Fibroblast of skin of back (primary cell): ENCODE measurements at places on chromosomes 6 and 20.
A peak's percentile ranks its signal among the peaks of the same experiment; 100 is the strongest.

- no peak for DNase-seq
These were observed 273.6 kb downstream of the PACRG start for GRCh38 chr6:163001330-163001729.

DNA sequence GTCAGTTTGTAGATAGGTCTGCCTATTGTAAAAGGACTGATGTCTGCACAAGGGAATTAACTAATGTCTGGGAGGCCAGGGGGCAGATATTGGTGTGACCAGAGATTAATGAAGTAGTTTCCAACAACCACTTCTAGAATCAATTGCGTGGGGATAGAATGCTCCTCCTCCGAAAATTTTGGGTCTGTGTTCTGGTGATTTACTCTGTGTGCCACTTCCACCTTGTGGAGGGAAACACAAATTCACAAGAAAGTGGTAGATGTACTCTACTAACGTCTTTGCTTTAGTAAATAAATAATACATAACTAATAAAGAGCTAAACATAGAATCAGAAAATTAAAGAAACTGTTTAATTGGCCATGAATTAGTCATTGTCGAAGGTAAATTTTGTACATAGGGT lies 25.5 kb downstream of the TMEM14A start:
- no peak for DNase-seq

DNA sequence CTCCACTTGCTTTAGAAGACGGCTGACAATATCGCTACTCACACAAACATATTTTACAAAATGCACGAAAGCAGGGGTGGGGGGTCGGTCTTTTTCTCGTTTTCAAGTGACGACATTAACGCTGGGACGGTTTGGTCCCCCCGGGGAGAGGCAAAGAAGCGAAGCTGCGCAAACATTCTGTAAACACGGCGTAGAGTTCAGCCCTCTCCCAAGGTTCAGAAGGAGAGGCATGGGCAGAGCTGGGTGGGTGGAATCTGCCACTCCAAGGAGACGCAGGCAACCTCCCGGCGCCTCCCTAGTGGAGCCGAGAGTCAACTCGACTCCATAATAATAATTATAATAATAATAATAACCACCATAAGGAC lies 2.4 kb downstream of the NKX2-2 start:
- DNase-seq: no peak

GRCh38 chr6:159979136-159979874 lies 10.4 kb downstream of the IGF2R start:
- DNase-seq: peak; percentile 67

- DNase-seq: peak; percentile 7
These were observed 126.7 kb downstream of the UNC5CL start for GRCh38 chr6:40912158-40912946.

DNA sequence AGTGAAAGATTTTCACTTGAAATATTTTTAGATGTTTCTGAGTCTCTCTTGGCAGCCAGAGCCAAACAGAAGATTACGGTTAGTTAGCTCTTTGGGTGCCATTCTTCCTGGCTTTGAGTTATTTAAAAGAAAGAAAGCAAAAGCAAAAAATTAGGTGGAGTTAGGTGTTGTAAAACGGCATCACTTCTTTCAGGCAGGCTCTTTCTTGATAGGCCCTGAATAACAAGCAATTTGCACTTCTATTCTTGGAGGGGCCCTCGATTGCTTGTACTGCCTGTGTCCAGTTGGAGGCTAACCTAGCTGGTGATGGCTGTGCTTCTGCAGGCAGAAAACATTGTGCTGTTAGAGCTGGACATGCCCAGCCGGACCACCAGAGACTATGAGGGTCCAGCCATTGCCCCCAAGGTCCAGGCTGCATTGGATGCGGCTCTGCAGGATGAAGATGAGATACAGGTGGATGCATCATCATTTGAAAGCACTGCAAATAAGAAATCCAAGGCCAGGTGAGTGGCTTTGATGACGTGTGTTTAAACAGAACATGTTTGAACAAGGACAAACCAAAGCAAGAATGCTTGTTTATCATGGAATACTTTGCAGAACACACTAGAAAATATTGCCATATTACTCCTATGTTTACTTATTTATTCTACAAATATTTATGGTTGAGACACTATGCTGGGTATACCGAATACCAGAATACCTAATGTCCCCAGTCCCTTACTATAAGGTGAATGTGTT lies 28.1 kb upstream of the ASXL1 start:
- DNase-seq: no peak

DNA sequence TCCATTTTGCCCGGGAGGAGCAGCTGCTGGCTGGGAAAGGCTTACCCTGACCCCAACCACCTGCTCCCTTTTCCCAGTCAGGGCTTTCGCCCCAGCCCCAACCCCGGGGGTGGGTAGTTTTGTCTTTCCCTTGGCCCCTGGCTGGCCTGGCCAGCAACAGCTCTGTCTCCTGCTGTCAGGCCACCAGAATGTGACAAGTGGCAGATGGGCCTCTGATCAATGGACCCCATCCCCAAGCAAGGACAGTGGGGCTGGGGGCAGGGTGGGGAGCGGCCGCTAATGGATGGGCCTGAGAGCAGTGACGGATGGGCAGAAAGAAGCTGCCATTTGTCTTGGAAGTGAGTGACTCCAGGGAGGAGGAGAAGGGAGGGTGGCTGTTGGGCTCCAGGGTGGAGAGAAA lies 121.6 kb downstream of the DHX35 start:
- DNase-seq: no peak

DNA sequence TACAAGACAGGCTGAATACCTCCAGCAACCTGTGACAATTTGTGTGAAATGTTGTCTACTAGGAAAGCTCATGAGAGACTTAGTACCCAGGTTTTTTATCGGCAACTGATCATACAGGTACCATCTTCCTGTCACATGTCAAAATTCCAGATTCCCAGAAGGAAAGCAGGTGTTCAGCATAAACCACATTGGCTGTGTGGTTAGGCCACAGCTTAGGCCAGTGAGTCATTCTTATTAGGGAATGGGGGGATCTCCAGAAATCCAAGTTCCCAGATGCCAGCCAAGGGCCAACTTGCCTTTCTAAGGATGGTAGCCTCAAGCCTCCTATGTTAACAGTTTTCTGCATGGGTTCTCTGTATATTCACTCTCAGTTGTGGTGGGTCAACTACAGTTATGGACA lies 65.9 kb downstream of the FAM184A start:
- DNase-seq: no peak

- DNase-seq: no peak
These were observed 15.2 kb downstream of the PRND start for GRCh38 chr20:4736875-4737274.

GRCh38 chr6:98843271-98844243 lies 9.2 kb downstream of the POU3F2 start:
- DNase-seq: no peak

DNA sequence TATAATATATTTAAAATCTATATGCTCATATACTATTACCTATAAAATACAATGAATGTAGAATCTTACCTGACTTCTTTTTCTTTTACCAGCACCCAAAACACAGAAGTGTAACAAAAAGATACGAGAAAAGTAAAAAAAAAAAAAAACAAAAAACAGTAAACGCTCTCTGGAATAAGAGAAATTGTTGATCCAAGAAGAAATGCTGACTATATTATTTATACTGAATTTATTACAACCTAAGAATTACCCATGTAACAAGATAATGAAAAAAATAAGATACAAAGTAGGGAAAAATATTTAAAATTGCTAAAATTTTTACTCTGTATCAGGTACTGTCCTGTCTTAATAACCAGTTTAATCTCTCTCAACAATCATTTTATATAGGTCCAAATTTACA lies 787.9 kb upstream of the MAN1A1 start:
- DNase-seq: no peak

DNA sequence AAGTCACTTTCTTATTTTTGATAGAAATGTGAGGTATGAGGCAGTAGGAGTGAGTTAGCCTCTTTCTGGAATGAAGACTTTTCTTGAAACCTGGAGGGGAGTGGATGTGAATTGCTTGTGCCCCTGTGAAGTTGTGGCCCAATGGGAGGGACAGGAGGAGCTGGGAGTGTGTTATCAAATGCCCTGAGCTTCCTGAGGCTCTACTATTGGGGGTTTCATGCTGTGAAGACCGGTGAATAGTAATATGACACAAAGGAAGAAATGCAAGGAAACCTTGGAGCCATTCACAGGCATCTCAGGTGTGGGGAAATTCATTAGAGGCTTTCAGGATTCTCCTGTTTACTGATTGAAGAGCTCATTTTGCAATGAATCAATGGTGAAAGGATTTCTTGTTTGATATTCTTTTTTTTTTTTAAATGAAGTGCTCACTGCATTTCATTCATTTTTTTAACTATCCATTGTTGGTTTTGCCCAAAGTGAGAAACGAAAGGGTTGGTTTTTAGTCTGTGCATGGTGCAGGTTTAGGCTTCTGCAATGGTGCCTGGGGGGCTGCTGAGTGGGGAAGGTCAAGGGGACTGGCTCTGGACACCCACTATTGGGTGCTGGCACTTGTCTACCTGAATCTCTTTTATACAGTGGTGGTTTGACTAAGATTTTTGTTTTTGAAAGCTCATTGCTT lies 8.2 kb downstream of the RNF144B start:
- DNase-seq: no peak

DNA sequence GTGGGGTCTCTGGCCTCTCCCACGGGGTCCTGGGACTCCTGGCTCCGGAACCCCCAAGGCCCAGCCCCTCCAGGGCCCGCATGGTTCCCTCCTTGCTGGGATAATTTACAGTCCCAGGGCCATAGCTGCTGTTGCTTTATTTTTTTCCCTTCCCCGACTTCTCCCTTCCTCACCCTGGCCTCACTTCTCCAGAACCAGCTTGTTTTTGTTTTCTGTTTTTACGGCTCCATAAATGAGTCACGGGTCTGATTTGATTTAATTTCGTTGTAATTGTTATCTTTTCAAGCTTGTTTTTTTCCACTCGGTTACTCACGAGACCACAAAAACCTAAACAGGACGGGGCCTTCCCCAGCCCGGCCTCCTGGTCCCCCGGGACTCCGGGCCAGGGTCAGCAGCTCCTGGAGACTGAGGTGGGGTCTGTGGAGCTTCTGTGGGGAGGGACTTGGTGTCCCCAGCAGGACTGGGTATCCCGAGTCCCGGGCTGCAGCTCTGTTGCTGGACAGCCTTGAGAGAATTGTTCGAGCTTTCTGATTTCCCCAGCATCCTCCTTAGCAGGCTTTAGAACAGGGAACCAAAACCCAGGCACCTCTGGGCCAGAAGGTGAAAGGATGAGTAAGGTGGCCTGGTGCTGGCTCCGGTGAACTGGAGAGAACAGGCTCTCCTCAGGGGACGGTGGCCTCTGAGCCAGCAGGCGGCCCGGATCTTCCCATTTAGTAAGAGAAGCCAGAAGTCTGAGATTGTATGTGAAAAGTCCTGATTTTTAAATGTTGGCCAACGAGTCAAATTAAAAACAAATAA lies 94.9 kb downstream of the CEBPB start:
- DNase-seq: peak; percentile 67

- DNase-seq: no peak
These were observed 380.7 kb upstream of the CITED2 start for GRCh38 chr6:139754898-139755775.

GRCh38 chr20:58742668-58743566 lies 50.3 kb downstream of the NPEPL1 start:
- DNase-seq: no peak

DNA sequence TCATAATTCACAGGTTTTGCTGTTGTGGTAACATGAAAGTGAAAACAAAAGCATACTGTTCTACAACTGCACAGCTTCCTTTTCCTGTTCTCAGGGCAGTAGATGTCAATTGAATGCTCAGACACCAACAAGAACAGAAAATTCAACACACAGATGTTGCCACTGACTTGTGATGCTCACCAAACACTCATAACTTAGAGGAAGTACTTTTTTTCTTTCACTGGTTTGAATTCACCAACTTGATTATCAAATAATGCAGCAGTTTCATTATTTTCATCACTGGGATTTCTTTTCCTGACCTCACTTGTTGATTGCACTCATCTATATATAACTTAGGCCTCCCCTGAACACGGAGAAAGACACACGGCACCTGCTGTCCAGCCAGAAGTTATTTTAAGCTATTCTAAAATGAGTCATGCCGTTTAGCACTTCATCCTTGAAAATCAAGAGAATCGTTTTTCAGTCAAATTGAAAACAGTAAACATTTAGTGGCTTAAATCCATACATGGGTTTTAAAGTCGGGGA lies 949 bp downstream of the TXLNB start:
- peak; percentile 22 for DNase-seq

GRCh38 chr20:35592339-35592974 lies 23.2 kb upstream of the SPAG4 start:
- DNase-seq: no peak
